CD4-positive, alpha-beta T cell treated with Interleukin-6 at 100 ng/mL for 8 hours (primary cell): ENCODE measurements at places on chromosomes 5 and 9.
A peak's percentile ranks its signal among the peaks of the same experiment; 100 is the strongest.

DNA sequence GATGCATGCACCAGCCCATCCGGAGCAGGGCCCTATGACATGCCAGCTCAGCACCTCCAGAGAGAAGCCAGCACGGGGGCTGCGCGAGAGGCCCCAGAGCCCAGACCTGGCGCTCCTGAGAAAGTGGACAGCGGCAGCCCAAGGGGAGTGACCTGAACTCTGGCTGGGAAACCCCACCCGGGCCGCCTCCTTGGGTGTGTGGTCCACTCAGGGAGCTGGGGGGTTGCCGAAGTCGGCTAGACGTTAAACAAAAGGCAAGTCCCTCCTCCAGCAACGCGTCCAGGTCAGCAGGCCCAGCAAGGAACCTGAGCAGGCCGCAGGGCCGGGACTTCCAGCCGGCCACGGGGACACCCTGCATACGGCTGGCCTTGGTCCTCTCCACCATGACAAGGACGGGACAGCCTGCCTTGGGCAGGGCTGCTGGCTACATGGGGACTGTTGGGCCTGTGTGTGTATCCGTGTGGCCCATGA, 35.7 kb downstream of the NACC2 start:
- no peak for DNase-seq

- DNase-seq: no peak
Observed at GRCh38 chr9:125681657-125682056, 25.4 kb downstream of the MAPKAP1 start.

DNA sequence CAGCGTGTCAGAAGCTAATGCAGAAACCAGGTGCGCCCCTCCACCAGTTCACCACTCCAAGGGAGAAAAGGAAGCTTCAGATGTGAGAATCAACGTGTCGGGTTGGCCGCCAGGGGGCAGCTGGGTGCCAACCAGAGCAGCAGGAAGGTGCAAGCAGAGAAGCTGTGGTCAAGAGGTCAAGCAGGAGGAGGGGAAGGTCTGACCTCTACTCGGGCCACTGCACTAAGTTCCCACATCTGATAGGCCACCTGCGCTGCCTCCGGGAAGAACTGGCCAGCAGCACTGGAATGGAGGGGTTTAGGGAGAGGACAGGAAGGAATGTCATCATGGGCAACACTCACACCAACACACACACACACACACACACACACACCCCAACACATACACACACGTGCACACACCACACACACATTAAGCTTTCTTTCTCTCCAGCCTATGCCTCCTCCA, 31.4 kb downstream of the ANXA6 start:
- peak; percentile 66 for DNase-seq

DNA sequence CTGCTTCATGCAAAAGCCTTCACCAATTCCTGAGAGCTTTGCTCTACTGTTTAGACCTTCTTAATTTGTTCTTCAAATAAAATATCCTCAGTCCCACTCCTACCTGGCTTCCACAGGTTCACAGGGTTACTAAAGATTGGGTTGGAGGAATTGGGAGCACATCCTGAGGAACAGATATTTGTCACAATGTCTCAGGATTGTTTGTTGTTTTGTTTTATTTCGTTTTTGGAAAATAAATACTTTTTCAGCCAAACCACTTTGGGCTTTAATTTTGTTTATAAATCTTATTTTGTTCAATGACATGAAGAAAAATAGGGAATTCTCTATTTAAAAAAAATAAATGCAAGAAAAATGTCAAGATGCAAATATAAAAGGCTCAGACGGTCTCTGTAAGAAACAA, 249.0 kb downstream of the MEF2C start:
- DNase-seq: no peak

DNA sequence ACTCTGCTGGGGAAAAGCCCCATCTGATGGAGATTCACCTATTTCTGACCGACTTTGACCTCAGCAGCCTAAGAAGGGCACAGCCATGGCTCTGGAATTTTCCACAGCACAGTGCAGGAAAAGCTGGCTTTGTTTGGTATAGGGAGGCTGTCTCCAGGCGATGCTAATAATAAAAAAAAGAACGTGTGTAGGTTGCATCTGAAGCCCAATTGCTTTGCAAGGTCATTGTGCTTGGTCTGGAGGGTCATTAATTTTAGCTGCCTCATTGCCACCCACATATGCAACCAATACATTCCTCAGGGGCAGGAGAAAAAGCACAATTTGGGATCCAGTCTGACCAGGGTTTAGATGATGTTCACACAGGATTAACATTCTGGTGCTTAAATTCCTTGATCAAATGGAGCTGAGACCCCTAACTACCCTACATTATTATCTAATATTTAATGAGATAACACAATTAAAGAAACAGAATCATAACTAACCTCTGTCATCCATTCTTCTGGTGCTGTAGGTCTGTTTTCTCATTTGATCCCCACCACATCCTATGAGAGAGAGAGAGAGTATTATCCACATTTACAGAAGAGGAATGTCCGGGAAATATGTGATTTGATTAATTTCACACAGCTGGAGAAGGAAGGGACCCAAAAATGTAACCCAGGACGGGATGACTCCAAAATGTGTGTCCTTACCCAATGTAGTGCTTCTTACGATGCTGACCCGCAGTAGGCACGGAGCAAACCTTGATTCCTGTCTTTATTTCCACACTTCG, 175.9 kb downstream of the RFK start:
- DNase-seq: no peak

DNA sequence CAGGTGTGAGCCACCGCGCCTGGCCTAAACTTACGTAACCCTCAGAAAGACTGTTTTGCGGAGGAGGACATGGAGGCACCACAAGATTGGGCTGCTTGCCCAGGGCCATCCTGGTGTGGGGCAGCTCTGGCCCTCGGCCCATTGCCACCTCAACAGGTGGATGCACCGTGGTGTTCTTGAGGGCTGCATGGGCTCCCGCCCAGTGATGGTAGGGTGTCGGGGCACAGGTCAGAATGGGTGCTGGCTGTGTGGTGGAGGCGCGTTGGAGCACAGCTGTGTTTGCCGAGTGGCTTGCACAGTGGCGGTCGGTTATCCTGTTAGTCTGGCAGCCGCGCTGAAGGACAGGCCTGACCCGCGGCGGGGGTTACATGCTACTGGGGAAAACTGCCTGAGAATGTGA, 196.9 kb downstream of the CACNA1B start:
- no peak for DNase-seq

GRCh38 chr5:133924221-133924920, 44.1 kb downstream of the C5orf15 start:
- DNase-seq: no peak

DNA sequence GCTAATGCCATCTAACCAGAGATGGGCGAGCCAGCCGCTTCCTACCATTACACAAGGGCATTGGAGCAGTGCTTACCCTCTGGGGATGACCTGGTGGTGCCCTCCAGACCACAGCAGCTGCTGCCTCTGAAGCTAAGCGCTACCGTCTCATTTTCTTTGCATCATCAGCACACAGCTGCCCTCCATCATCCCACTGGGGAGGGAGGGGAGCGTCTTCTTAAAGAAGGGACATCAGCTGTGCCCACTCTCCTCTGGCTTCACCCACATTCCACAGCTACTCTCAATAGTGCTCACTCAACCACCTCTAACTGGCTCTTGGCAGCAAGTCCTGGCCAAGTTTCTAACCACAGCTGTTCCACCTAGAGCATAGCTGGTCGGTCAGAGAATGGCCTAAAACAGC, 503.4 kb downstream of the NFIB start:
- no peak for DNase-seq

GRCh38 chr5:6338871-6339270, 39.5 kb downstream of the MED10 start:
- no peak for DNase-seq

DNA sequence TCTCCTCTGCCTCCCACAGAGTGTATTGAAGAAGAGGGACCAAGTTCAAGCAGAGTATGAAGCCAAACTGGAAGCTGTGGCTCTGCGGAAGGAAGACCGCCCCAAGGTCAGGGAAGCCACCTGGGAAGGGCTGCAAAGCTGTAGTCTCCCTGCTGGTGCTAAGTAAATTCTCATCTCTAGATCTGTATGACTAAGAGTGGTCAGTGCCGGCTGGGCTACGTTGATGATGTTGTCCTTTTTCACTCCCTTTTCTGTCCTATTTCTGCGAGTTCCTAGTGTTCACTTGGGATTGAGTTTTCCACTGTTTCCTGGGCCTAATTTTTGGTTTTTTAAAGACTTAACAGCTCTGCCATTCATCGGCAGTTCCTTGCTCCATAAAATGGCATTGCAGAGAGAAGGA, 39.8 kb downstream of the SLC46A2 start:
- DNase-seq: no peak

- DNase-seq: no peak
Observed at GRCh38 chr5:56671571-56671970, 143.8 kb upstream of the MAP3K1 start.

- DNase-seq: peak; percentile 30
Observed at GRCh38 chr5:57450991-57451876, 31.4 kb downstream of the ACTBL2 start.

GRCh38 chr9:18061856-18062255, 412.1 kb upstream of the ADAMTSL1 start:
- no peak for DNase-seq

DNA sequence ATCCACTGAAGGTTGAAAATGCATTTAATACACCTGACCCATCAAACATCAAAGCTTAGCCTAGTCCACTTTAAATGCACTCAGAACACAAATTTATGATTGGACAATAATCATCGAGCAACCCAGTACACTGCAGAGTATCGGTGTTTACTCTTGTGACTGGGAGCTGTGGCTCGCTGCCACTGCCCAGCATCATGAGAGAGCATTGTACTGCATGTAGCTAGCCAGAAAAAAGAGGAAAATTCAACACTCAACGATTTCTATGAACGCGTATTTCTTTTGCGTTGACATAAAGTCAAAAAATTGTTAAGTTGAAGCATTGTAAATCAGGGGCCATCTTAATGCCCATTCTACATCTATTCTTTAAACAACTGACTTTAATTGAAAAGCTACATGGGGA, 95.1 kb upstream of the CD180 start:
- no peak for DNase-seq

- DNase-seq: peak; percentile 16
Observed at GRCh38 chr5:32443541-32444430, 754 bp downstream of the ZFR start.

DNA sequence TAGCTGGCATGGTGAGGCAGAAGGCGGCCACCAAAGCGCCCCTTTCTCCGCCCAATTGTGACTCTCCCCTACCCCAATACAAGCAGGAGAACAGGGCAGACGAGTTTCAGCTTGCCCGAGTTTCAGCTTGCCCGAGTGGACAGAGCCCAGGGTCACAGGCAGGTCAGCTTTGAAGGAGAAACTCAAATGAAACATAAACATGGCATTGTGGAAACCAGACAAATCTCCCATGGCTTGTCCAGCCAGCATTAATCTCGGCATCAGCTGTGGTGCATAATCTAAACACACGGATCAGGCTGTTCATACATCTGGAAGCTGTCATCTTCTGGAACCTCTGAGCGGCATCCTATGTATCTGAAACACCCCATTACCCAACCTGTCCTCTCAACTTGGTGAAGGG, 16.9 kb downstream of the PTCH1 start:
- no peak for DNase-seq

GRCh38 chr5:78001197-78001596, 225.1 kb upstream of the TBCA start:
- no peak for DNase-seq

DNA sequence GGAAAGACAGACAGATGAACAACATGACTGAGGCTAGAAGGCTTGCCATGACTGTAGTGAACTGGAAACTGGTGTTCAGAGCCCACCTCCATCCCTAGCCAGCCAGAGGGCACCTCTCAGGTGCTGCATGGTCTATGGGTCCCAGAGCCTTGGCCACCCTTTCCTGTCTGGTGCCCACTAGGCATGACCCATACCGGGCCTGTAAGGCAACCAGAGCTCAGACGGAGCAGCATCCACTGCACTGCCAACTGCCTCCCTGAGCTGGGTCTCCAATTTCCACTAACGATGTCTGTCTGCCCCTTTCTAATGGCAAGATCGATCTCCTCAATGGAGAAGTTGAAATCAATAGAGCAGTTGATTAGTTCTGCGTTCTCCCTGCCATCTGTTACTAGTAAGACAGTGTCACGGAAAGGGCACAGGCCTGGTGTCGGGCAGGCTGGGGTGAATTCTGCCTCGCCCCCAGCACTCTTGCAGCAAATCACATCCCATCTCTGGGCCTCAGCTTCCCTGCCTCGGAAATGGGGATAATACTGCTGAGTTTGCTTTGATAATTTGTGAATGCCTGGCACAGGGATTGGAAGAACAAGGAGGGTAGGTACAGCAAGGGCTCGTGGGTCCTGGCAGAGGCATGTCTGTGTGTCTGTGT, 172.3 kb upstream of the MVB12B start:
- no peak for DNase-seq

DNA sequence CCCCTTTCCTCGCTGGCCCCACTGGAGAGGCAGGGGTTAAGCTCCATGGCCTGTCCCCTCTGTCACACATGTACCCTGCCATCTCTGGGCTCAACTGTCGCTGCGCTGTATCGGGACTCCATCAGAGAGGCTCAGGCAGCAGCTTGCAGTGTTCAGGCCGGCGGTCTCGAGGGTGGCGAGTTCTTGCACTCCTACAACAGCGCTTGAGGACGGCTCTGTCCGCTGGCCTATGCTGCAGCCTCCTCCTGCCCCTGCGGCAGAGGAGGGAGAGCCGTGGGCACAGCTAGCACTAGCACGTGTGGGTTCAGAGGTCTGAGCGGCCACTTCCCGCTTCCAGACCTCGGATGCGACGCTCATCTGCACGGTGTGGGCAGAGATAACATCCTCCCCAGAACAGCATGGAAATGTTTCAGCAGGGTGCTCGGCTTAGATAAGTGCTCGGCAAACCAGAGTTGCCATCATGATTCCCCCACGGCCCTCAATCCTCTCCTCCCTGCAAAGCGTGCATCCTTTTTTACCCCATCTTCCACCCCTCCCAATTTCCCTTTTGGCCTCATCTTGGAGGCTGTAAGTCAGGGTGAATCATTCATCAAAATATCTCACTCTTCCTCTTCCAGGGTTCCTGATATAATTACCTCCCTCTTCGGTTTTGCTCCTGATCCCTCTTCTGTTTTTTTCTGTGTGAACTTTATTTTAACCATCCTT, 41.9 kb upstream of the FUBP3 start:
- no peak for DNase-seq

DNA sequence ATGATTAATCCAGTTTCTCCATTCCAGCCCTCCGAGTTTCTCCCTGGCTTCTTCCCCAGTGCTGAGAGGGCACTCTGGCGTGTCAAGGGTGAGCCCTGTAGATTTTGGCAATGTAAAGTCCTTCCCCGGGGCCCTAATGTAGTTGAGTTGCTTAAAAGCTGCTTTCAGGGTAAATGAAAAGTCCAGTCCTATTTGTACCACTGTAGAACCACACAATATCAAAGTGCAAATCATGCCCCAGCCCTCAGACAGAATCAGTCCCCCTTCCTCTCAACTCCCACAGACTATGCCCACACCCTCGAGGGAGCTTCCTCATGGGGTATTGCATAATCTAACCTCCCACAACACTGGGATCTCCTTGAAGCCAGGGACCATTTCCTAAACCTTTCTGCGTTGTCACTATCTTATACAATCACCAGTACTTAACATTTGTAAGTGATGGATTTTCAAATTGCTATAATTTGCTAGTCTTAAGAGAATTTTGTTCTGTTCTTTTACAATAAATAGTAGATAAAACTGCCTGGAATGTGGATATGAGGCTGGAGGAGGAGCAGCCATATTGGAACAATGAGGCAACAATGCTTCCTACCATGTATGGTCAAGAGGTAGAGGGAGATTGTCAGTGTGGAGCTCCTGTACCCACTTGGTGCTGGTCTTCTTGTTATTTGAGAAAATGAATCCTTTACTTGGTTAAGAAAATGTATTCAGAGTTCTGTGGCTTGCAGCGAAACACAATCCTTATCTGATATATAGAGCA, 34.4 kb downstream of the ZNF366 start:
- no peak for DNase-seq

GRCh38 chr5:81408496-81408895, 14.6 kb upstream of the ACOT12 start:
- no peak for DNase-seq

GRCh38 chr5:104345222-104346016, 782.8 kb upstream of the NUDT12 start:
- no peak for DNase-seq
